Mucosa of gallbladder (tissue), 1 donor: ENCODE measurements at places on chromosomes 3 and 15.

DNA sequence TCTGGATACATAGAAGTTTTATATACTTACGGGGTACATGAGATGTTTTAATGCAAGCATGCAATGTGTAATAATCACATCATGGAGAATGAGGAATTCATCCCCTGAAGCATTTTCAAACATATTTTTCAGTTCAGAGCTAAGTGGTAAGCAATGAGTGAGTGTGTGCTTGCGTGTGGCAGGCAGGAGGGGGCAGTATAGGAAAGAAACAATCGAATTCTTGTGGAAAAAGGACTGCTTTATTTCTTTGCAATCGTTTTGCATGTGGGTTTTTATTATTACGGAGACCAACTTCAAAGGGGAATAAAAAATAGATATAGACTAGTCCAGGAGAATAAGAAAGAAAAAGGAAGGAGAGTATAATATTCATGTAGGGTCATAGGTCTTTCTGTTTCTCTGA lies 271.6 kb downstream of the CHL1 start:
- no peak for DNase-seq

GRCh38 chr3:128497305-128498126 lies 4.5 kb upstream of the GATA2 start:
- peak; percentile 63 for DNase-seq

DNA sequence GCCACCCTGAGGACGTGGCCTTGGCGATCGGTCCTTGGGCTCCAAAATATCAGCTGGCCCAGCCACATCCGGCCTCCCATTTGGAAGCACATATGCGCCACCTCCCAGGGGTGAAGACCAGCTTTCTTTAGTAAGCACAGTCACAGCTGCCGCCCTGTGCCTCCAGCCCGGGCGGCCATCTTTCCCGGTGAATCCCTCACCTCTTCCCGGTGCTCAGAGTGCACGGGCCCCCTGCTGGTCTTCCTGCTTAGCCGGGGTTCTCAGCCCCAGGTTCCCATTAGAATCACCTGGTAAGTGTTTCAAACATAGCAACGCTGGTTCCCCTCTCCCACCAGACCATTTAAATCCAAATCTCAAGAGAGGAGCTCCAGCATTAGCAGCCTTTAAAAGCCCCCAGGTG lies 232.2 kb downstream of the VPS13C start:
- DNase-seq = no peak

DNA sequence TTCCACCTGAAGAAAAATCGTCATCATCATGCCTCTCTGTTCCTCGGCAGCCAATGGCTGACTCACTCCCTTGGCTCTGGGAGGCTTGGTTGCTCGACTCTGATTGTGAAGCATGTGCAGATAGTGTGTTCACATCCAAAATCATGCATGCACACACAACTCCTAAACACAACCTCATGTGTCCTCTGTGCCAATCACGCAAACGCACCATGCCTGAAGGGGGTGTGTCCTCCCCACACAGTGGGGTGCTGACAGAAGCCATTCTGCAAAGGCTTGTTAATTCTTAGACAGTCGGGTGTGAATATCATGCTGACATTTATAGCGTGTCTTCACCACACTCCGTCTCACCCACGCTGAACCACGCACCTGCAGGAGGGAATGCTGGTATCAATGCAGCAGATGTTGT lies 11.4 kb upstream of the CCDC174 start:
- DNase-seq = no peak

DNA sequence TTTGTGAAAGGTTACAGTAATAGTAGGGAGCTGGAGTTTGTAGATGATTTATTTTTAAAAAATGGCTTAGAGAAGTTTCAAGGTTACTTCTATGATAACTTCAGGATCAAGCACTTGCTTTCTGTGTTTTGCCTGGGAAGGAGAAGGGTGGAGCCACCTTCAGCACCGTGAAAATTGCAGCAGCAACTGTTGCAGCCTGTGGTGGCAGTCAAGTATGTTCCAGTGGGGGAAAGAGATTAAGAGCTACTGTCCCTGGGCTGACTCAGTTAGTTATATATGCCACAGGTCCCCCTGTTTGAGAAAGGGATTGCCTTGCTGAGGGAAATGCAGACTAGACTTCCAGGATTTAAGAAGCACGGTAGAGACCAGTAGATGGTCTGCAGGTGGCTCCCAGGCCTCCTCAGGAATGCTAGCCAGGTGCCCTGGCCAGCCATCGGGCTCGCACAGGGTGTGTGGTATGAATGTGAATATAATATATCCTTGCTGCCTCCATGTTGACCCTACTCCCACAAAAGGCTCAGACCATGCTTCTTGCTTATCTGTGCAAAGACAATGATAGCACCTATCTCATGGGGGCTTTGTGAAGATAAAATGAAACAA lies 389.5 kb downstream of the CACNA2D3 start:
- no peak for DNase-seq

DNA sequence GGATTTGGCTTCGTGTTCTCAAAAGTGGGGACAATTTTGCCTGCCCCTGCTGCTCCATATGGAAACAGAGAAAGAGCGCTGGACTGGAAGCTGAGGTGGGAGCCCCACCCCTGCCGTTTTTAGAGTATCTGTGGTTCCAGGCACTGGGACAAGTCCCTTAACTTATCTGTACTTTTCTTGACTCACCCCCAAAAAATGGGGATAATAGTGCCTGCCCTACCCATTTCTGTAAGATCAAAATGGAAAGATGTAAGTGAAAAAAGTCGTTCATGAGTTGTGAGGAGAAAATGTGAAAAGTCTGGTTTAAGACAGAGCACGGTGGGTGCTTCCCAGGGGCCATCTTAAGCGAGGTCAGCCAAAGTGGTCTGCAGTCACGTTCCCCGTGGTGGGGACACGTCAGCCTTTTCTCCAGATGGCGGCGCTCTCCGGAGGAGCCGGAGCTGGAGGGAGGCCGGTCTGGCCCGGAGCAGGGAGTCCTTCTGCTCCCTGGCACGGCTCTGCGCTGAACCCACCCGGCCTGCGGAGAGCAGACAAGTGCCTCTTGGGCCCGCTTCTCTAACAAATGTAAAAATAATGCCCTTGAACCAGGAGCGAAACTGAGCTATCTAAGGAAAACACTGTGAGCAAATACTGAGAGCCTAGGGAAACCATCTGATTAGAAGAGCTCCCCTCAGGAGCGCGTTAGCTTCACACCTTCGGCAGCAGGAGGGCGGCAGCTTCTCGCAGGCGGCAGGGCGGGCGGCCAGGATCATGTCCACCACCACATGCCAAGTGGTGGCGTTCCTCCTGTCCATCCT lies at the start of gene CLDN18:
TSS of gene CLDN18 (plus strand) at position 690 of the 797 bp plus-strand sequence. CDS start at position 751, 61 bp downstream.
- no peak for DNase-seq

DNA sequence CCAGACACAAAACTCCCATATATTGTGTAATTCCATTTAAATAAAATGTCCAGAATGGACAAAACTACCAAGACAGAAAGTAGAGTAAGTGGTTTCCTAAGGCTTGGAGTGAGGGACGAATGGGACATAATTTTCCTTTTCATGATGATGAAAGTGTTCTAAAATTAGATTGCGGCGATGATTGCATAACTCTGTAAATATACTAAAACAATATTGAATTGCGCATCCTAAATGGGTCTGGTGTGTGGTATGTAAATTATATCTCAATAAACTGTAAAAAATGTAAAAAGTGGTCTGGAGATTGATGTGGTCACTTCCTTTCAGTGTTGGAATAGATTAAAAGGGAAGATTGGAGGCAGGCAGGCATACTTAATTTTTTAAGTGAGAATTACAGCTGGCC lies 105.9 kb upstream of the KCNAB1 start:
- no peak for DNase-seq

DNA sequence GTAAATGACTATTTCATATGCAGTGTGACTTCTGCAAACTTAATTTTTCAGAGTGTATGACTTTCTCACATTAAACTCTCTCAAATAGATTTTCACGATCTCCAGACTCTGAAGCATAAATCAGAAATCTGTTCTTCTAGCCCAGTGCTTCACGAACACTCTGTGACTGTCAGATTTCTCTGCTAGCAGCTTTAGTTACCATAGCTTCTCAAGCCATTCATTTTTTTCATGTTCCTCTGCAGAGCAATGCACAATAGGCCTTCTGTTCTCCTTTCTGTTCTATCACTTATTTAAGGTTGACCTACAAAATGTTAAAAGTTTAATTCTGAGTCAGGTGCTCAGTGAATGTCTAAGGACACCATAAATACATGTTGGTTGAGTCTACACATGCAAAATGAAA lies 1102.2 kb downstream of the TUSC7 start:
- no peak for DNase-seq

DNA sequence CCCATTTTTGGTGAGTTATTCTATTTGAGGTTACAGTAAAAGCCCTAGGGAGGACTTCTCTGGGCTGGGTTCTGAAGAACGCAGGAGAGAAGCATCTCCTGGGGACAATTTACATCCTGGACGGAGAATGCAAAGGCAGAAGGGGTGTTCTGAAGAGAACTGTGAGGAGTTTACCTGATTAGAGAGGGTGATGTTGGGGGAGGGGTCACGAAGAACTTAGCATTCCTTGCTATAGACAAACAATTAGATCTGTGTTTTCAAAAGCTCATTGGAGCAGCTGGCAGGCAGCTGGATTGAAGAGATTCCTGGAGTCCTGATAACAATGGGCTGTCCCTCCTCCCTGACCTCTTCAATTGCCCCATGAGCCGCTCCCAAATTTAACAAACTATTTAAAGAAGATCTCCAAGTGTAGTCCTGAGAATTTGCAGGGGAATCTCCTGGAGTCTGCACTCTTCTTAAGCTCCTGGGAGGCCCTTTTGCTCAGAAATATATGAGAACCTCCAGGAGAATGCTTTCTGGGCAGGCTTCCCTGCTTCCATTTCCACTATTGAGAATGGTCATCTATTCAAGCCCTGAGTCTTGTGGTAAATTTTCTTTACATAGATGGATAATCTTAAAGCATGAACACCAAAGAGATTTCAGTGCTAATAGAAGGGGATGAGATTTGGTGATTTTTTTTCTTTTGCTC lies 55.3 kb downstream of the ARHGAP31 start:
- DNase-seq = no peak

DNA sequence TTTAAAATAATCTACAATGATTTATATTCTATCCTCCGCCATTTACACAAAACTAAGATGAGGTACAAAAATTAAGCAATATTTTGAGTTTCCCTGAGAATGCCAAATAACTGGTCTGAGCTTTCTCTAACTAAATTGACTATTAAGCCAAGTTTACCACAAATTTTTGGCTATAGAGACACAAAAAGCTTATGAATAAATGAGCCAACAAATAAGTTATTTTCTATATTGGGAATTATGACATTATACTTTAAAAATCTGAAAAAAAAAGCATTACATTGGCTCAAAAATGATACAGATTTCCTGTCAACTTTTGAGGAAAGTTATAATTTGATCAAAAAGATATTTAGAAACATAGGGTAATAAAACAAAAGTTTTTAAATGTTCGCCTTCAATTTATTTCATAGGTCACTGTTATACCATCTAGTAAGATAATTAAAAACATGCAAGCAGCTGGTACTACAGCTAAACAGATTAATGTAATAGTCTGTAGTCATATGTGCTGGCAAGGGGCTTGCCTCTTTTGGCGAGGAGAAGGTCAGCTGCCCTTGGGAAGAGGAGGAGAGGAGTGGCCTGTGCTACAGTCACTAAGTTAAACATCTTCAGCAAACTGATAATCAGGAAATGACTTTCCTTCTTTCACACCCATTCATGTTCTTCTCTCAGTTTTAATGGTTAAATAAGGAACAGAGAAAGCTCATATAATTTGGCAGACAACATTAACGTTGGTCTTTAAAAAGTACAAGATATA lies 318.5 kb downstream of the TBC1D5 start:
- DNase-seq = no peak

- DNase-seq = no peak
Observed at GRCh38 chr3:74331711-74332110, 282.7 kb downstream of the CNTN3 start.
